Upper lobe of left lung (tissue), 6 donors: ENCODE measurements at places on chromosomes 1 and 21.

DNA sequence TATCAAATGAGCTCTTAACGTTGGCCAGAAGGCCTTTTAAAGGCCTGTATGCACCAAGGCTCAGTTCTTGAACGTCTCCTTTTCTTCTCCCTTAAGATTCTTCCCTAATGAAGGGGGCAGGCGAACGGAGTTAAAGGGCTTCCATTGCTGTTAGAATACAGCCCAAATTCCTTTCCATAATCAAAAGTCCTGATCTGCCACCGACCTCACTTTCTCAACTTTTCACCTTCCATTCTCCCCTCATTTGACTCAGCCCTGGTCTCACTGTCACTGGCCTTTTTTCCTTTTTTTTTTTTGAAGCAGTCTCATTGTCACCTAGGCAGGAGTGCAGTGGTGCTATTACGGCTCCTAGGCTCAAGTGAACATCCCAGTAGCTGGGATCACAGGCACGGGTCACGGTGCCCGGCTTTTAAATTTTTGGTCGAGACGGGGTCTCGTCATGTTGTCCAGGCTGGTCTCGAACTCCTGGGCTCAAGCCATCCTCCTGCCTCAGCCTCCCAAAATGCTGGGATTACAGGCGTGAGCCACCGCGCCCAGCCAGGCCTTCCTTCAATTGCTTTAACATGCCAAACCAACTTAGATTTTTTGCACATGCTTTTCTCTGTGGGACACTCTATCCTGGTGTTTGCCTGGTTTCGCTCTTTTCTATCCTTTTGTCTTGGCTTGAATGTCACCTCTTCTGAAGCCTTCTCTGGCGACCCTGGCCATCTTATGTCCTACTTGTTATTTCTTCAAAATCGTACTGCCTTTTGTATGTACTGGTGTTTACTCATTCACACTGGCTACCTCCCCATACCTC is 612 bp upstream of the CMPK1 start:
- DNase-seq: no peak

GRCh38 chr1:47995306-47996050 is 1.7 kb downstream of the TRABD2B start:
- no peak for DNase-seq

GRCh38 chr1:226097866-226098625 is 35.5 kb downstream of the H3-3A start:
- DNase-seq: no peak

- DNase-seq: no peak
These were observed 591.6 kb upstream of the PLXNA2 start for GRCh38 chr1:208835781-208836180.

DNA sequence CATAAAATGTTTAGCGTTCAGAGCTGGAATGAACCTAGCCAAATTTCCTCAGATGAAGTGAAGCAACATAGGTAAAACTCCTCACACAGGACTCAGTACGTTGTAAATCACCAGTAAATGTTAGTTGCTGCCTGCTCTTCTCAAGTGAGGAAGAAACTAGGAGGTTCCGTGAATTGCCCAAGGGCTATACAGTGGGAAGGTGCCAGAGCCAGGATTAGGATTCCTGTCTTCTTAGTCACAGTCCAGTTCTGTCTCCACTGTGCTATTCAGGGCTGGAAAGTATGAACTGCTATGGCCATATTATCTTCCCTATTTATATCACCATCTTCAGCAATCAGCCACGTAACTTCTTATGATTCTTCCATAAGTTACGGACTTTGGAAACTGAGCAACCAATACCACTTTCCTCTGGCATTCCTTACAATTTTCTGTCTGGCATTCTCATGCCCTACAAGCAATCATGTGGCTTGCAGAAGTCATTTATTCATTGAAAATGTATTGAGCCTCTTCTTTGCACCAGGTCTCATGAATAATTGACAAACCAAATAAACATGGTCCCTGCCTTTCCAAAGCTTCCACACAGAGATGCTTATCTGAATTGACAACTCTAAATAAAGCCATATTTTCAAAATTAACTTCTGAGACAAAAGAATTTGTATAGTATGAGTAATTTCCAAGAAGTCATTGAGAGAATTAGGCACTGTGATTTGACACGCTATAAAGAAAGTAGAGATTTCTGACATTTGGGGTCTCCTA is 271.6 kb upstream of the SGIP1 start:
- DNase-seq: no peak

DNA sequence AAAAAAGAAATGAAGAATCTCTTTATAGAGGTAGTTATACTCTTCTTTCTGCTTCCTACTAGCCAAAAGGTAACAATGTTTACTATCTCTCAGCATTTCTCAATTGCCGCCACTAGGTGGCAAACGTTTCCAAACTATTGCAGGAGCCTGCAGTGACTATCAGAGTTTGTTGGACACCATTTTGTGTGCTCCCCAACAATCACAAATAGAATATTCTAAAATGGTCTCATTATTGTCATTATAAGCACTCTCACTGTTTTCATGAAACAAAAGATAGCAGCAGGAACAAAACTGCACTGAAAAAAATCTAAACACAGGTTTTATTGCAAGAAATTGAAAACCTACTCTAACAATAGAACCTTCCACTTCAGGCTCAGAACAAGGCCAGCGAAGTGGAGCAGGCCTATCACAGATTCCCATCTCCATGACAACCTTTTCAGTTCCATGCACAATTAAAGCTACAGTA is 83.9 kb upstream of the PLPPR4 start:
- peak; percentile 69 for DNase-seq
